ENCODE measurements at places on chromosomes 7 and 10.

GRCh38 chr7:7718492-7718891 lies at the start of gene RPA3:
RPA3 (minus strand) TSS chr7:7718607; CDS start chr7:7640418, 78,189 bp downstream.
- DNase-seq: no peak

GRCh38 chr7:31707089-31707488 lies 20.1 kb downstream of the PPP1R17 start:
- no peak for DNase-seq

DNA sequence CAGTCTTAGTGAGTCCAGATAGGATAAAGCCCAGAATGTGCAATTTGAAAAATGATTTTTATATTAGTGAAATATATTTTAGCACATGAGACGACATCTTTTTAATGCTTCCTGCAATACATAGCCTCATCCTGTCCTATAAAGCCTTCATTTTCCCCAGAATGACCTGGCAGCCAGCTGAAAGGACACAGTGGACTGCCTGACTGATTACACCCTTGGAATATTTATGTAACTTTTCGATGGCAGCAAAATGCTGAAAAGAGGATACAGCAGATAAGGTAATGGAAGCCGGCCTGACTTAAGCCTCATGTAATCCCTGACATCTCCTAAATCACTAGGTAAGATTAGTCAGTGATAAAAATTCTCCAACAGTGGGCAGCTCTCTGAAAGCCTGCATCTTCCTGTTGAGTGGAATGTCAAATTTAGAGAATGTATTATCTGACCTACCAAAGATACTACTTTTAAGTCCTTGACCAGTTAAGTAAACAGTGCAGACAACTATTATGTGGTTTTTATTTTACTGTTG lies 210.7 kb upstream of the STEAP1 start:
- DNase-seq: no peak

GRCh38 chr10:91462423-91462822 lies 52.3 kb downstream of the HECTD2 start:
- no peak for DNase-seq

- no peak for DNase-seq
These were observed 115.5 kb upstream of the STK17A start for GRCh38 chr7:43467406-43467805.

DNA sequence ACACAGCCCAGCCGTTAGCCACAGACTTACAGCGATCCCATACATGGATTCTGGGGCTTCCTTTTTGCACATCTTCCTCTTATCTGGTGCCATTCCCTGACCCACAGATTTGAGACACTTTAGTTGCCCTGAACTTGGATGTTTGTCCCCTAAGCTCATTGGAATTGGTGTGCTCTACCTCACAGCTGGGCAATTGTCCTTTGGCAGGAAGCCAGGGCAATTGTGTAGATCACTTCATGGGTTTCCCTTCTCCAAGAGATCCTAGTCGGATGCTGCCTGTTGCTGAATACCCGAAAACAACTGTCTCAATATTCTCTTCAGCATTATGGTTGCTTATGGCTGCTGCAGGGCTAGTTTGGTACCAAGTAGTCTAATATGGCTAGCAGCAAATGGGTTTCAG lies 470.7 kb upstream of the MKI67 start:
- DNase-seq: no peak

DNA sequence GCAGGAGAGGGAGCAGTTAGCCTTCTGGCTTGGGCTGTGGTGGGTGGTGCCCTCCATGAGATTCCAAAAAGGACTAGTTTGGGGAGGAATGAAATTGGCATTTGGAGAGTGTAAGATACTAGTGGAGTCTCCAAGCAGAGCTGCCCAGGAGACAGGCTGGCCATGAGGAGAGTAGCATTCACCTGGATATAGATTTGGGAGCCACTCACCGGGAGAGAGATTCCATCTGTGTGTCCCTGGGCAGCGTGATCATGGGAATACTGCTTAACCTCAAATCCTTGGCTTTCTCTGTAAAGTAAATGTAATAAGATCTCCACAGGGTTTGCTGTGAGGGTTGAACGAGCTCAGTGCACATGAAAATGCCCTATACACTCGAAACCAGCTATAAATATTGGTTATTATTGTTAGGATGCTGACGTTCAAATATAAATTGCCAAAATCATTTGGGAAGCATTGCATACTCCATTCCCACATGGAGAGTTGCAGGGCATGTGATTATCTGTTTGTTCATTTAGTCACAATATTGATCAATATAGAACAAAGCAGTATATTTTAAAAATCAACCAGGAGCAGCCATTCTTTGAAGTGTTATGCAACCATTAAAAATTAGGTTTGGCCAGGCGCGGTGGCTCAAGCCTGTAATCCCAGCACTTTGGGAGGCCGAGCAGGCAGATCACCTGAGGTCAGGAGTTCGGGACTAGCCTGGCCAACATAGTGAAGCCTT lies 143.7 kb downstream of the CUX1 start:
- no peak for DNase-seq

GRCh38 chr10:124498056-124498455 lies 36.4 kb downstream of the LHPP start:
- DNase-seq: peak; percentile 51

GRCh38 chr10:43166207-43166879 lies 28.1 kb downstream of the CSGALNACT2 start:
- no peak for DNase-seq

- DNase-seq: no peak
These were observed 110.3 kb downstream of the ZNF248 start for GRCh38 chr10:37747081-37747480.
